ENCODE measurements at places on chromosomes 1 and 21. TPM values are rescaled to one million over a fixed set of nuclear protein-coding genes. Genes with fewer than 3 reads are reported as not detected.
A peak's percentile ranks its signal among the peaks of the same experiment; 100 is the strongest.

- DNase-seq, result no peak
- H3K36me3 ChIP-seq, result no peaks in the 10 kb centered on the region
- no peaks in the 10 kb centered on the region for H3K4me1 ChIP-seq
- peaks cover 60% of the 10 kb centered on the region for H3K27me3 ChIP-seq
These were observed at the start of gene CACNA1E for GRCh38 chr1:181483285-181484195. CACNA1E (plus strand) TSS chr1:181483517; CDS start chr1:181483745, 228 bp downstream.

DNA sequence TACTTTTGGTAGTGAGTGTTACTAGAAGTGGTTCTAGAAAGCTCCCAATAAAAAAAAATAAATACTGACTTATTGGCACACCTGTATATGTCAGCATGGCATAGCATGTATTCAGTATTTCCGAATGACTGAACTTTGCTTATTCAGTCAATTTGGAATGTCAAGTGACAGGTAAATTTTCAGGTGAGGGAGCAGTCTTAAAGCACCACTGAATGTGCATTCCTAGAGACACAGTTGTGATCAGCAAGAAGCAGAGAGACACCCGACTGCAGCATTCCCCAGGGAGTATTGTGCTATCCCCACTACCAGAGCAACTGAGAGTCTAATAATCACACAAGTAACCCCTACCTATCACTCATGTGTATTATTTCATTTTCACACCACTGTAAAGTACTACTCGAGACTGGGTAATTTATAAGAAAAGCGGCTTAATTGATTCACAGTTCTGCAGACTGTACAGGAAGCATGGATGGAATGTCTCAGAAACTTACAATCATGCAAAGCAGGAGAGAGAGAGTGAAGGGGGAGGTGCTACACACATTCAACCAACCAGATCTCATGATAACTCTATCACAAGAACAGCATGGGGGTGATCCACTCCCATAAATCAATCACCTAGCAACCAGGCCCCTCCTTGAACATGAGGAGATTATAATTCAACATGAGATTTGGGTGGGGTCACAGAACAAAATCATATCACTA, 201.5 kb downstream of the TBX15 start:
- no peak overlapping the region for H3K27ac ChIP-seq
- H3K4me1 ChIP-seq, result no peaks in the 10 kb centered on the region
- no peak overlapping the region for H3K4me3 ChIP-seq
- DNase-seq, result no peak
- no peaks in the 10 kb centered on the region for H3K27me3 ChIP-seq

The KRTAP7-1 gene
- not detected for total RNA-seq

GRCh38 chr1:31759298-31760023, 4.7 kb downstream of the ADGRB2 start:
- no peaks in the 10 kb centered on the region for H3K36me3 ChIP-seq
- no peaks in the 10 kb centered on the region for H3K27me3 ChIP-seq
- H3K4me3 ChIP-seq, result no peak overlapping the region
- H3K27ac ChIP-seq, result no peak overlapping the region

GRCh38 chr1:7225711-7226505, 440.7 kb downstream of the CAMTA1 start:
- H3K4me3 ChIP-seq, result no peak overlapping the region
- no peaks in the 10 kb centered on the region for H3K27me3 ChIP-seq
- H3K27ac ChIP-seq, result no peak overlapping the region
- peaks cover 18% of the 10 kb centered on the region for H3K4me1 ChIP-seq

GRCh38 chr1:226454349-226454748, 46.5 kb upstream of the PARP1 start:
- H3K4me3 ChIP-seq, result no peak overlapping the region
- H3K27me3 ChIP-seq, result no peaks in the 10 kb centered on the region
- H3K27ac ChIP-seq, result no peak overlapping the region
- DNase-seq, result no peak
- no peaks in the 10 kb centered on the region for H3K4me1 ChIP-seq

The HHIPL2 gene
- total RNA-seq, result 0.50 TPM

DNA sequence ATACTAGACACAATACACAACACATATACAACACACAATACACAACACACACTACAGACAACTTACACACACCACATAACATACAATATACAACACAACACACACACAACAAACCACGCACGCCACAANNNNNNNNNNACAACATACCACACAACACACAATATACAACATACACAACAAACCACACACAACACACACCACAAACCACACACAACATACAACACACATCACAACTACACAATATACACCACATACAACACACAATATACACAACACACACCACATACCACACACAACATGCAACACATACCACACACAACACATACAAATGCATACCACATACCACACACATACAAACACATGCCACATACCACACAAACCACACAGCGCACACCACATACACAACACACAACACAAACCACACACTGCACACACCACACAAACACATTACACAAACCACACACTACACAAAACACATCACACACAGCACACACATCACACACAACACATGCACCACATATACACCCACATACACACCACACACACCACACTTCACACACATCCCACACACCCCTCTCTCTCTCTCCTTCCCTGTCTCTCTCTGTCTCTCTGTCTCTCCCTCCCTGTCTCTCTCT, 108.3 kb downstream of the ETS2 start:
- peaks cover 15% of the 10 kb centered on the region for H3K4me1 ChIP-seq
- no peaks in the 10 kb centered on the region for H3K36me3 ChIP-seq
- no peak overlapping the region for H3K4me3 ChIP-seq
- H3K27ac ChIP-seq, result no peak overlapping the region
- peaks cover 10% of the 10 kb centered on the region for H3K27me3 ChIP-seq

DNA sequence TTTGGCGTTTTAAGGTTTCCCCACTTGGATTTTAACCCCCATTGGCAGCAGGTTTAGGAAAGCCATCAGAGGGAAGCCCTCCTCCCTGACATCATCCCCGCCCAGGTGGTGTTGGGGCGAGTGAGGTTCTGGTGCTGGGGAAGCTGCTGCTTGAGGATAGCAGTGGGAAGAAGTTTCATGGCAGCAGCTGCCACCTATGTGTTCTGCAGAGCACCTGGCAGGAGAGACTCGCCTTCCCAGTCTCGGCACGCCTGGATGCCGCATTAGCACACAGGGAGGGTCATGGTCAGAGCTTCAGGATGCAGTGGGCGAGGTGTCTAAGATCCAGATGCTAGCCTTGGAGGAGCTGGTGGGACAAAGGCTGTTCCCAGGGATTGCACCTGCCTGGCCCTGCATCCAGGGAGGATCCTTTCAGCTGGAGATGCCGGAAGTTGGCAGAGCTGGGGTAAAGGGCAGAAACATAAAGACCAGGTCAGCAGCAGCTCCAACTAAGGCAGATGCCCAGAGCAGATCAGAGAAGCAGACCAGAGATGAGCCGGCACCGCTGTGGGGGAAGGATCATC, 33.9 kb downstream of the ABCG1 start:
- no peaks in the 10 kb centered on the region for H3K4me1 ChIP-seq
- no peak overlapping the region for H3K4me3 ChIP-seq
- H3K27me3 ChIP-seq, result peaks cover 9% of the 10 kb centered on the region
- H3K36me3 ChIP-seq, result no peaks in the 10 kb centered on the region
- no peak for DNase-seq
- no peak overlapping the region for H3K27ac ChIP-seq

- H3K27me3 ChIP-seq, result no peaks in the 10 kb centered on the region
- peak; percentile 47 for DNase-seq
- H3K4me1 ChIP-seq, result no peaks in the 10 kb centered on the region
- no peak overlapping the region for H3K27ac ChIP-seq
These were observed 140.7 kb upstream of the SPAG17 start for GRCh38 chr1:118325550-118326225.

The C1orf105 gene
- total RNA-seq, result not detected

The TFF3 gene
- 0.84 TPM for total RNA-seq

GRCh38 chr1:201167041-201167991, 13.0 kb upstream of the TMEM9 start:
- no peak overlapping the region for H3K4me3 ChIP-seq
- DNase-seq, result no peak
- H3K36me3 ChIP-seq, result no peaks in the 10 kb centered on the region
- peaks cover 3% of the 10 kb centered on the region for H3K4me1 ChIP-seq

DNA sequence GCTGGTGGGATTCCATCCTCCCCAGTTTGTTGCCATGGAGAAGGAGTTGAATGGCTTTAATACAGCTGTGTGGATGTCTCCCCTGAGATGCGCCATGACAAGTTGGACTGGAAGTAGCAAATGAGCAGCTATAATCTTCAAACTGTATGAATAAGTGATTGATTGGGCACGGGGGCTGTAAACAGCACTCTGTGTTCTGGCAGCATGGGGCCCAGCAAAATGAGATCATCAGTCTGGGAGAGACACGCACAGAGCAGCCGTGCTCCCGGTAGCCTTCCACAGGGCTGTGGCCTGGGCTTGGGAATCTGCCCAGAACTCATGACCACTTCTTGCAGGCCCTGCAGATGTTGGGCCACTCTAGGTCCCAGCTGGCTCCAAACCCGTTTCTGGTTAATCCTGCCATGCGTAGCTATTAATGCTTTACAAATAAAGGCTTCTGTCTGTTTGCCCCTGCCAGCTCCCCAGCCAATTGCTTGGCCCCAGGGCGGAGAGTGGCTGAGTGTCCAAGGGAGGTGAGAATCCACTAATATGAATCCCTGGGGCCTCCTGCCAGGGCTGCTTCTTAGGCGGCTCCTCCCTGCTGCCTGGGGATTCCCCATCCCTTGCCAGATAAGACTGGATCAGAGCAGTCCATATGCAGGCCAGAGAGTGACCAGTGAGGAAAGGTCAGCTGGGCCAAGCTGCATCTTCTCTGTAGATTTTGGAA, 642.9 kb downstream of the AJAP1 start:
- no peaks in the 10 kb centered on the region for H3K27me3 ChIP-seq
- H3K4me3 ChIP-seq, result no peak overlapping the region
- H3K4me1 ChIP-seq, result no peaks in the 10 kb centered on the region
- H3K27ac ChIP-seq, result no peak overlapping the region
- no peak for DNase-seq

- no peaks in the 10 kb centered on the region for H3K36me3 ChIP-seq
- H3K27me3 ChIP-seq, result no peaks in the 10 kb centered on the region
- H3K4me3 ChIP-seq, result no peak overlapping the region
- peaks cover 9% of the 10 kb centered on the region for H3K4me1 ChIP-seq
- no peak overlapping the region for H3K27ac ChIP-seq
These were observed 264.0 kb upstream of the CAMK1G start for GRCh38 chr1:209319549-209319948.

DNA sequence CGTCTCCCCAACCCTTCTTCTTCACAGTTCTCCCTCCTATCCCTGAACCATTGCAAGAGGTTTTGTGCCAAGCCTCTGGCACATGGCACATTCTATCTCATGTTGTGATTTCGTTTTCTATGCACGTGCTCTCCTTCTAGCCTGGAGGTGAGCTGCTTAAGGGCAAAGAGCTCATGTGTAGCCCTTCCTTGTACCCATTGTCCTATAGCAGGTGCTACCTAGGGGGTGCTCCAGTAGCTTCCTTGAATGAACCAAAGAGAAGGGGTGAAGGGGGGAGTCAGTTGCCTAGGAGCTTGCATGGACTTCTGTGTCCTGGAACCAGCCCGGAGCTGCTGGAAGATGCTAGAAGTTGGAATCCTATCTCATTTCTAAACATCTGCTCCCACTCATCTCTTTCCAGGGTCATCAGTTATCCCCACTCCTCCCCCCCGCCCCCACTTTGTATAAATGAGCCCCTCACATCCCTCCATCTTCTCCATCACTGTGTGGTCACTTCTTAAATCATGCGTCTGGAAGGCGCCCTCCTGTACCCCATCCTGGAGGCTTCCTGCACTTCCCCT, 535 bp upstream of the DISC1 start:
- no peaks in the 10 kb centered on the region for H3K27me3 ChIP-seq
- no peak for DNase-seq
- H3K4me3 ChIP-seq, result peak overlapping the region; percentile 87
- peaks cover 3% of the 10 kb centered on the region for H3K4me1 ChIP-seq
- no peak overlapping the region for H3K27ac ChIP-seq
- H3K36me3 ChIP-seq, result no peaks in the 10 kb centered on the region

DNA sequence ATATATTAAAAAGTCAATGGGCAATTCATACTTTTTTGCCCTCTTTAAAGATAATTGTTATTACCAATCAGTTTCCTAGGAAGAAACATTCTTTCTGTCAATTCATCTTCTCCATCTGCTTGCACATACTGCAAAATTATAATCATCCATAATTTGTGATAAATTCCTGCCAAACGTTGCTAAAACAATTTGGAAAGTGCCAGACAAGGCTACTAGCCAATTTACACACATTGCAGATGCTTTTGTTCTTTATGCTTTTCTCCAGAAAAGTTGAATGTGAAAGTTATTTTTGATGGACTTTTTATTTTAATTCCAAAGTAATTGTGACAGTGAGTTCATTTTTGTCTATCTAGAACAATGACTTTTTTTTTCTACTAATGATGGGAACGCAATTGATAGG, 992.8 kb upstream of the ADGRL2 start:
- H3K4me3 ChIP-seq, result no peak overlapping the region
- no peak overlapping the region for H3K27ac ChIP-seq
- no peaks in the 10 kb centered on the region for H3K36me3 ChIP-seq
- no peaks in the 10 kb centered on the region for H3K27me3 ChIP-seq
- DNase-seq, result no peak

The CLCA4 gene
- not detected for total RNA-seq

DNA sequence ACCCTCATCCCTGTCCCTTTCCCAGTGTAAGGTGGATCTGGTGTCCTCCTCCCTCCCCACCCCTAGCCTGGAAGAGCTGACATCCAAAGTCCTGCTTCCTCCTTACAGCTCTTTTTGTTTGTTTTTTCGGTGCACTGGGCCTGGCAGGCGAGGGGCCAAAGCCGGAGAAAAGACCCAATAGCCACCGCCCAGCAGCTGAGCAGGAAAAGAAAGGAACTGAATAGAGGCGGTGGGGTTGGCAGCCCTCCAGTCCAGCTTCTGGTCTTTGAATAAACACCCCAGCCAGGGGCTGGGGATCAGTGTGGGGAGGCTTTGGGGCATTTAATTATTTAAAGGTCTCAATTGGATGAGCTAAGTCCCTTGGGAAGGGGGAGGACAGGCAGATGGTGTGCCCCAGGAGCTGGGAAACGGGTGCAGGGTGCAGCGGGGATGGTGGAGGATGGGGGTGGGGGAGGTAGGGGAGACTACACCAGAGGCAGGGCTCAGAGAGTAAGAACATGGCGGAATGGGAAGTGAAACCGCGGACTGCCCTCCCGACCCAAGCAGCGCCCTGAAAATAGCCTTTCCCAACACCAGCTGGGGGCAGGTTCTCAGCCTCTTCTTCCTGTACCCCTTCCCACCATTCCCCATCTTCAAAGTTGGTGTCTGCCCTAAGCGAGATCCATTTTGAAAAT, 20.2 kb downstream of the BTG2 start:
- peaks cover 46% of the 10 kb centered on the region for H3K27me3 ChIP-seq
- peaks cover 20% of the 10 kb centered on the region for H3K4me1 ChIP-seq
- DNase-seq, result no peak
- no peak overlapping the region for H3K27ac ChIP-seq
- H3K36me3 ChIP-seq, result no peaks in the 10 kb centered on the region

- H3K36me3 ChIP-seq, result no peaks in the 10 kb centered on the region
- no peak for DNase-seq
- no peak overlapping the region for H3K27ac ChIP-seq
- no peak overlapping the region for H3K4me3 ChIP-seq
- no peaks in the 10 kb centered on the region for H3K4me1 ChIP-seq
These were observed 70.6 kb upstream of the ST6GALNAC3 start for GRCh38 chr1:76003946-76004345.
